ENCODE measurements at places on chromosomes 7 and 10. TPM values are rescaled to one million over a fixed set of nuclear protein-coding genes. Genes with fewer than 3 reads are reported as not detected.

Gene MYO1G
- total RNA-seq, result 0.07 TPM

Gene DDX21
- total RNA-seq, result 138 TPM

Gene H2BK1
- not detected for total RNA-seq

Gene OPN4
- not detected for total RNA-seq
